ENCODE measurements at places on chromosomes 4 and X.

DNA sequence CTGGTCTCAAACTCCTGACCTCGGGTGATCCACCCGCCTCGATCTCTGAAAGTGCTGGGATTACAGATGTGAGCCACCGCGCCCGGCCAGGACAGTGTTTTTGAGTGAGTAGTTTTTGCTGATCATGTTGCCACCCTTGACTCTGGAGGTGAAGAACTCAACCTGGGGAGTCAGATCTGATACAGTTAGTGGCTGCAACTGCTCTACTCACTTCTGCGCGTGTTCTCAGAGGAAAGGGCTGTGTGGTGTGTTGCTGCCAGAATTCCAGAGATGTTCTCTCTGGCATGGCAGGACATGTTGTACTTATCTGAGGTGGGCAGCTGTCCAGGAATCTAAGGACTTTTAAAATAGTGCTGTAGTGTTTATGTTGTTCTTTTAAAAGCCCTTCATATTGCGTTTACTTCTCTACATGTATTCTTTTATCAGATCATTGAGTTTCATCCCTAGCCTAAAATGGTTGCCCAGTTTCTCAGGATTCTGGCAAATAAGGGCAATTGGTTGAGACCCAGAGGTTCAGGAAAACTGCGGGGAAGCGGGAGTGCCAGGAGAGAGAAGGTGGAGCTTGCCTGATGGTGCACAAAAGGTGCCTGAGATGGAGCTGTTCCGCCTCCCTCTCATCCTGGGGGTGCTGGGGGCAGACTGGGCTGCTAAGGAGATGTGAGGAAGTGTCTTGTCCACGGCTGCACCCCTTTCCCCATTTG lies 97.7 kb downstream of the ARHGAP10 start:
- DNase-seq, result no peak

DNA sequence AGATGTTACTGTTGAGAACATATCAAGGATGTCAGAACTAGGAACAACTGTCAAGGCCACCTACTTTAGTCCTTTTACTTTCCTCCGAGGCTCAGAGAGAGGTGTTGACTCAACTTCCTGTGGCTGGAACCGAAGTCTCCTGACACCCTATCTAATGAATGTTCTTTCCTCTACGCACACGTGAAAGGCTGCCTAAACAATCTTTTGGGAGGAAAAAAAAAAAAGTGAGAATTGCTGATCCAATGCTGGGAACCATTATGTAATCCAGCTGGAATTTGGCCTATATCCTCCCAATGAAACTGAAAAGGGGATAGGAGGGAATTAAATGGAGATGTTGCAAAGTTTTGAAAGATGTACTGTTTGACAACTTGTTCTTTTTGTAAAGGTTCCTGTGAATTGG lies 8.3 kb upstream of the MAP7D3 start:
- no peak for DNase-seq

DNA sequence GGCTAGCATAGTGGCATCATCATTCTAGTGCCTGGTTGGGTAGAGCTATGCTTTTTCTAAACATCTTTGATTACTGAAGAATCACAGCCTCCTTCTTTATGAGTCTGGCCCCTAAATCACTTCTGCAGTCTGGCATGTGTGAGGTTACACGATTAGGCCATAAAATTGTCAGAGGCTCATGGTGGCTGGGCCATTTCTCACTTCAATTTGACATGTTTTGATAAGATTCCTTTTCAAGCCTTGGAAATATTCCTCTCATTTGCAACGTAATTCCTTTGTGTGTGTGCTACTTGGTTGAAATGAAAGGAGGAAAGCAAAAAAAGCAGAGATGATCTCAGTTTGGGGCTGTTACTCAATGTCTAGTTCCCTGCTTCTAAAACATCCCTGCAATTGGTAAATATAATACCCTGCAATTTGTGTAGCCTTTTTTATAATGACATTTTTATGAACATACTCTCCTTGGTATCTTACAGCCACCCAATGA lies 6.2 kb downstream of the CCKAR start:
- peak; percentile 27 for DNase-seq

DNA sequence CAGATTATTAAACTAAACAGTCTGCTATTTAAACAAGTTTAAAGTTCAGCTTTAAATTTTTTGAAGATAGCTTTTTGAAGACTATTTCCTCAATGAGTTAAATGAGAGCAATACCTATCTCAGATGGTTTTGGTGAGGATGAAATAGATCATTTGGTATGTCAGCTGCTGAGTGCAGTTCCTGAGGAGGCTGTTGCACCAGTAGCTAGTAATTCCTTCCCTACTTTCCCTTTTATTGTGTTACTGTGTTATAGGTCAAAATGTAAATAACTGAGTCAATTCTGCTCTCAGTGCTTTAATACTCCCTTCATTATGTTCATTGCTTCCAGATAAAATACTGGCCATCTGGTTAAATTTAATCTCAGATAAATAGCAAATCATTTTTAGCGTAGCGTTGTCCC lies 48.6 kb downstream of the BMPR1B start:
- no peak for DNase-seq

GRCh38 chrX:107551546-107551945 lies 76.8 kb upstream of the PRPS1 start:
- no peak for DNase-seq

DNA sequence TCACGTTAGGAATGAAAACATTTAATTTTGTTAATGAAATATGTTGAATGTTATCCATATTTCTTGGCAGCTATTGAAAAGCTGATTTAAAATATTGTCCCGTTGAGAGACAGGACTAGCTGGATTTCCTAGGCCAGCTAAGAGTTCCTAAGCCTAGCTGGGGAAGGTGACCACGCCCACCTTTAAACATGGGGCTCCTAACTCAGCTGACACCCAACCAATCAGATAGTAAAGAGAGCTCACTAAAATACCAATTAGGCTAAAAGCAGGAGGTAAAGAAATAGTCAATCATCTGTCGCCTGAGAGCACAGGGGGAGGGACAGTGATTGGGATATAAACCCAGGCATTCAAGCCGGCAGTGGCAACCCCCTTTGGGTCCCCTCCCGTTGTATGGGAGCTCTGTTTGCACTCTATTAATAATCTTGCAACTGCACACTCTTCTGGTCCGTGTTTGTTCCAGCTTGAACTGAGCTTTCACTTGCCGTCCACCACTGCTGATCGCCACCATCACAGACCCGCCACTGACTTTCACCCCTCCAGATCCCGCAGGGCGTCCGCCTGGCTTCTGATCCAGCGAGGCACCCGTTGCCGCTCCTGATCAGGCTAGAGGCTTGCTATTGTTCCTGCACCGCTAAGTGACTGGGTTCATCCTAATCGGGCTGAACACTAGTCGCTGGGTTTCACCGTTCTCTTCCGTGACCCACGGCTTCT lies 308.9 kb downstream of the GLUD2 start:
- no peak for DNase-seq

- no peak for DNase-seq
Observed at GRCh38 chr4:29320947-29321620, 1399.1 kb upstream of the PCDH7 start.

GRCh38 chr4:7419961-7420660 lies 14.6 kb downstream of the PSAPL1 start:
- DNase-seq, result peak; percentile 26

- no peak for DNase-seq
Observed at GRCh38 chr4:130760246-130760645, 1664.3 kb downstream of the C4orf33 start.

GRCh38 chr4:137967480-137968190 lies 274.5 kb downstream of the SLC7A11 start:
- DNase-seq, result no peak

GRCh38 chrX:77389891-77390290 lies 57.3 kb upstream of the FGF16 start:
- no peak for DNase-seq

DNA sequence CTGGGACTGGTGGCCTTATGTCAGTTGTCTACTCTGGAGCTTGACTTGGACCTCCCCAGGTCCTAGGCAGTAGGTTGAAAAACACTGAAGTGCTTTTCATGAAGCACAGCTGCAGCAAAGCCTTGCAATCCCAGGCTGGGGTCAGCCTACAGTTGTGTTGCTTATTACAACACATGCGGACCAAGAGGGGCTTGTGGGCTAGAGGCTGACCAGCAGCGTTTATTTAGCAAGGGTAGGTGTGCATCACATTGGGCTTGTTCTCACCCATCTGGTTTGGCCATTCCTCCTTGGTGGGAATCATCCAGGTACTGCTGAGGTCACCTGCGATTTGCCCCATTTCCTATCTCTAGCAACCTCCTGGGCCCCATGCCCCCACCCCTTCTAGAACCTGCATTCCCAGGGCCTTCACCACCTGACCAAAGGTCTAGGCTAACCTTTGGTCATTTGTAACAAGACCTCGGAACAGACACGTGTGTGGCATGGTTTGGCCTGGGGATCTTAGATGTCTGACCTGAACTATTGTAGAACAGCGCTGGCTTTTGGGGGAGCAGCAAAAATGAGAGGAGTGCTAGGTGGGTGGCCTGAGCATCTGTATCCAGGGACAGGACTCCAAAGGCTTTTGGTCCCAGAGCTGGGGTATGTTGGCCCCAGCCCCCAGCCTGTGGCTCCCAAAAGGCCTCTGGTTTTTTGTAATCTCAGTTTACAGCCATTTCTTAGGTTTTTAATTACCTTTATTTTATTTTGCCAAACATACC lies 3.0 kb downstream of the RPL10 start:
- DNase-seq, result peak; percentile 79

DNA sequence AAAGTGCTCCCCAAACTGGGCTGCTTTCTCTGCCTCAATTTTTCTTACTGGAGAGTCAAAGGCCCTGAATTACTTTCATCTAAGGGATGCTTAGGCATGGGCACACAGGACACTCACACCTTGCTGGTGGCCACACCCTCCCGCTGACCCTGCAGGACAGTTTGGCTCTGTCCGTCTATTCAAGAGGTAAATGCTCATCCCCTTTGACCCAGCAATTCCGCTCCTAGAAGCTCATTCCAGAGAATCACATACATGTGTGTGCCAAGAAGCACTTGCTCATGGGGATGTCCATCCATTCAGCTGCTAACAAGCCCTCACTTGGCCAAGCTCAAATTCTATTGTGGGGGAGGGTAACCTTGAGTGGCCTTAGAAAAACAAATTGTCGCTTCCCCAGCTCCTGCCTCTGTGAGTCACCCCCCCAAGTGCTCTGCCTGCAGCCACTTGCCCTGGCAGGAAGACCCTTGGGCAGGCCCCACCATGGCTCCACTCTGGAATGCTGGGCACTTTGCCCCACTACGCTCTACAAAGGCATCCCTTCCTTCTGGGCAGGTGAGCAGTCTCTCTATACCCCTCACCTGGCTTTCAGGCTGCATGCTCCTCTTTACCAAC lies 54.5 kb downstream of the HTRA3 start:
- DNase-seq, result no peak

DNA sequence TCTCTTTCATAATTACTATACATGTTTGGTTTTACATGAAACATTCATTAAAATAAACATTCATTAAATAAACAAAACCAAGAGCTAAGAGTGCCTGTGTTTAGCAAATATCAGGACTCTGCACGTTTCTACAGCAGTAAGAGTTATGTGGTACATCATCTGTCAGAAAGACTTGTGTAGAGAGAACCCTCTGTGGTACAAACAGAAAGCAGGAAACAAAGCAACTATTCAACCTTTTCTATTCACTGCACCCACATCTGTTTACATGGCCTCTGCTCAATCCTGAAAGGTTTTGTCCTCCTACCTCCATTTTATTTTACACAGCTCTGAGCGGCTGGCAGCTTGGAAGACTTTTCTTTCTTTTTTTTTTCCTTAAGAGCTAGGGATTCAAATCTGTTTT lies 90.7 kb upstream of the PCDH18 start:
- DNase-seq, result no peak

DNA sequence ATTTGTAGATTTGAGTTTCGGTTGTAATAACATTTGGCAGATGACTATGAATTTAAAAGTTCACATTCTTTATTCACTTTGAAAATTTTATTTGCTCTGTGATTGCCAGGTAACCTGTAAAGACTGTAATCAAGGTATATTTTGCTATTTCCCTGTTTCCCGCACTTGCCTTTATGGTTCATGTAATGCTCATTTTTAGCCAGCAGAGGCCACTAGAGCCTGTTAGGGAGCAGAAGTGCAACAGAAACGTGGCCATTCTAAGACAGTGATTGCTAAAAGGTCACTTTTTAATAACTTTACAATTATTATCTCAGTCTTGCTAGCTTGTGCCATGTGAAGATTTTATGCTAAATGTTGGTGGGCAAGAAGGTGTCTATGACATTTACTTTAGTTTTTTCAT lies 12.4 kb downstream of the YIPF6 start:
- no peak for DNase-seq

GRCh38 chrX:135432453-135432852 lies 10.7 kb downstream of the SMIM10L2A start:
- no peak for DNase-seq

GRCh38 chr4:55517526-55518229 lies 29.0 kb downstream of the CLOCK start:
- no peak for DNase-seq

DNA sequence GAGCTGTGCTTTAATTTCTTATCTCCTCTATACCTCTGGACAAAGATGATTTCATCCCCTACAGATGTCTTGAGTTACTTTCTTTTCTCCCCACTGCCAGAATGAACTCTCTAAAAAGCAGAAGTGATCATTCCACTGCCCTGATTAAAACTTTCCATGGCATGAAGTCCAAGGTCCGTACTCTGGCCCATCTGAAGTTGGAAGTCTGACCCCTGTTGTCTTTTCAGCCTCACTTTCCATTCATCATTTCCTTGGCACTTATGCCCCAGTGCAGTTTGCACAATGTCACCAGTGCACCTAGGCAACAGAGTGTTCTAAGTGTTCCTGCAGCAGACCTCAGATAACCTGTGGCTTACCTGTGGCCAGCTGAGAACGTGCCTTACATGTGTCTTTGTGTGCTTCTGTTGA lies 242.4 kb downstream of the FRAS1 start:
- DNase-seq, result no peak

DNA sequence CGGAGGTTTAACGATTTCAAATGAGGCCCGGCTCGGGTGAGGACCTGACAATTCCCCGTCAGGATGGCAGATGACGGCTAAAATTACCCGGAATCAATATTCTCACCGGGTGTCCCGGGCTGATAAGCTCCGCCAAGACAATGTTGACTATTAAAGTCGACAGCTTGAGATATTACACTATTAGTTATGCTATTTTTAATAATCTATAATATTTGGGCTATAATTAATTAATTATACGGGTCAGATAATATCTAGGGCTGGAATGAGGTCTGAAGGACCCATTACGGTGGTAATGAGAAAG lies 9.4 kb upstream of the NKX1-1 start:
- no peak for DNase-seq

- DNase-seq, result no peak
Observed at GRCh38 chr4:13601048-13601447, 26.5 kb downstream of the BOD1L1 start.

- no peak for DNase-seq
Observed at GRCh38 chr4:121270389-121270788, 106.3 kb upstream of the TNIP3 start.

GRCh38 chr4:183300070-183300469 lies 20.0 kb downstream of the CLDN22 start:
- DNase-seq, result no peak

DNA sequence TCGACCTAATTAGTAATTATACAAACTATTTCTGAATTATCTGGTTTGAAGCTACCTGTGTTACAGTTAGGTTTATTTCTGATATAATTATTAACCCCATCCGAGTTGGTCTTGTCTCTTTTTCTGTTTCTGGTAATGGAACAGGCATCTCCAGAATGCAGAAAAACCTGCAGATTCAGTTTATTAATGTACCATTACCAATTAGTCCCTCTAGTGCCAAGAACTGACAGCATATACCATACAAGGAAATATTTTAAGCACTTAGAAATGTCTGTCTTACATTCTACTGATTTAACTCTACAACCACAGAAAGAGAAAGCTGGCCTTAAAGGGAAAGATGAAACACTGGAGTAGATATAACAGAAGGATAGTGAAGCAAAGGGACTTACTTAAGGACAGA lies 570.6 kb downstream of the CENPC start:
- no peak for DNase-seq

Data from Caco-2 (cell line).